ENCODE measurements at places on chromosomes 1 and 21. TPM values are rescaled to one million over a fixed set of nuclear protein-coding genes. Genes with fewer than 3 reads are reported as not detected.

ANKRD13C gene
- 18.1 TPM for total RNA-seq

LORICRIN gene
- not detected for total RNA-seq

SH2D2A gene
- 0.46 TPM for total RNA-seq

RCSD1 gene
- 25.2 TPM for total RNA-seq

LRRC38 gene
- 26.8 TPM for total RNA-seq

PODN gene
- total RNA-seq = 7.5 TPM

GBP7 gene
- not detected for total RNA-seq

BMP8A gene
- not detected for total RNA-seq

FAM110D gene
- 1.2 TPM for total RNA-seq

LAPTM5 gene
- total RNA-seq = 8.2 TPM

PRDM16 gene
- 0.20 TPM for total RNA-seq

ARHGAP30 gene
- total RNA-seq = 3.3 TPM

GRCh38 chr1:229088711-229089110 is 182.2 kb upstream of the RAB4A start:
- DNase-seq = no peak

DNA sequence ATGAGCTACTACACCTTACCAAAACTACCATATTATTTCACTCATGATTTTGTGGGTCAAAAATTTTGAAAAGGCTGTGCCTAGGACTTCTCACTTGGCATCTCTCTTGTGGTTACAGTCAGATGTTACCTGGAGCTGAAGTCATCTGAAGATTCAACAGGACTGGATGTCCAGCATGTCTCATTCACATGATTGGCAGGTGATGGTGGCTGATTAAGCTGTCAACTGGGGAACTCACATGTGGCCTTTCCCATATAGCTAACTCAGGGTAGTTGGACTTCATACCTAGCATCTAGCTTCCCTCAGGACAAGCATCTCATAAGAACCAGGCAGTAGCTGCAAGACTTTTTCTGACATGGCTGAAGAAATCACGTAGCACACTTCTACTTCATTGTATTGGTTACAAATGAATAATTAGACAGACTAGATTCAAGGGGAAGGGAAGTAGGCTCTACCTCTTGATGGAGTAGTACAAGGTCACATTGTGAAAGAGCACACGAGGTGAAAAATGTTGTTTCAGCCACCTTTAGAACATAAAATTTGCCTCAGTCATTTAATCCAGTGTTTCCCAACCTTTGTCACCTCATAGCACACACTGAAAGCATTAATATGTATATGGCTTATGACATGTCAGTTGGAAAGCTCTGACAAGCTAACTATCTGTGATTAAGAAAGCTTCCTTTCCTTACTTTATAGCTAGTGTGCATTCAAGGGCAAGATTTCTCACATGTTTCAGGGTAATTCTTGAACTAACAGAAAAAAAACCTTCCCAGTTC is 68.0 kb upstream of the PTGFRN start:
- no peak for DNase-seq

DNA sequence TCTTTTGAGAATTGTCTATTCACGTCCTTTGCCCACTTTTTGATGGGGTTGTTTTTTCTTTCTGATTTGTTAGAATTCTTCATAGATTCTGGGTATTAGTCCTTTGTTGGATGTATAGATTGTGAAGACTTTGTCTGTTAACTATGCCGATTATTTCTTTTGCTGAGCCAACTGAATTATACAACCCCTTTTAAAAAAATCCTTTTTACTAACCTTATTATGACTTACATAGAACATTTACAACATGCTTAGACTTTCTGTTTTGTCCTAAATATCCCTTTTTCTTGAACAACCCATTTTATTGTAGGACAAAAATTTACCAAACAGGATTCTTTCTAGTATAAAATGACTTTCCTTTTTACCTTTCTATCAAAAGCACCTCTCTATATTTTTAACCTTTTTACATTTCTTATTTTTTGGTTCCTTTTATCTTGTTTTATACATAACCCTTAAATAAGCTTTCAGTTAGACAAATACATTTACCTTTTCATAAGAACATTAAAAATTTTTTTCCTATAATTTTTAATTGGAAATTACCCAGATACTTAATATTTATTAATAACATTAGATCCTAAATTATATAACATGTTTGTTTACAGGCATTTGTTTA is 70.4 kb upstream of the TTLL7 start:
- no peak for DNase-seq

GRCh38 chr1:20507248-20507563 is 745 bp downstream of the MUL1 start:
- no peak for DNase-seq

- no peak for DNase-seq
Measured at GRCh38 chr21:35561116-35561515, 499.2 kb downstream of the SETD4 start.

DNA sequence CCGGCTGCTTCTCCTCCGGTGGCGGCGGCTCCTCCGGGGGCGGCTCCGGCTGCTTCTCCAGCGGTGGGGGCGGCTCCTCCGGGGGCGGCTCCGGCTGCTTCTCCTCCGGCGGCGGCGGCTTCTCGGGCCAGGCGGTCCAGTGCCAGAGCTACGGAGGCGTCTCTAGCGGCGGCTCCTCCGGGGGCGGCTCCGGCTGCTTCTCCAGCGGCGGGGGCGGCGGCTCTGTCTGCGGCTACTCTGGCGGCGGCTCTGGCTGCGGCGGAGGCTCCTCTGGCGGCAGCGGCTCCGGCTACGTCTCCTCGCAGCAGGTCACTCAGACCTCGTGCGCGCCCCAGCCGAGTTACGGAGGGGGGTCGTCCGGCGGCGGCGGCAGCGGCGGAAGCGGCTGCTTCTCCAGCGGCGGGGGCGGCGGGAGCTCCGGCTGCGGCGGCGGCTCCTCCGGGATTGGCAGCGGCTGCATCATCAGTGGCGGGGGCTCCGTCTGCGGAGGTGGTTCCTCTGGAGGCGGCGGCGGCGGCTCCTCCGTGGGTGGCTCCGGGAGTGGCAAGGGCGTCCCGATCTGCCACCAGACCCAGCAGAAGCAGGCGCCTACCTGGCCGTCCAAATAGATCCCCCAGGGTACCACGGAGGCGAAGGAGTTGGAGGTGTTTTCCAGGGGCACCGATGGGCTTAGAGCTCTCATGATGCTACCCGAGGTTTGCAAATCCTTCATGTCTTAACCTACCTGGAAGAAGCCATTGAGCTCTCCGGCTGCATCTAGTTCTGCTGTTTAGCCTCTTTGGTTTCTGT is 2.0 kb downstream of the LORICRIN start:
- peak; percentile 35 for DNase-seq

DNA sequence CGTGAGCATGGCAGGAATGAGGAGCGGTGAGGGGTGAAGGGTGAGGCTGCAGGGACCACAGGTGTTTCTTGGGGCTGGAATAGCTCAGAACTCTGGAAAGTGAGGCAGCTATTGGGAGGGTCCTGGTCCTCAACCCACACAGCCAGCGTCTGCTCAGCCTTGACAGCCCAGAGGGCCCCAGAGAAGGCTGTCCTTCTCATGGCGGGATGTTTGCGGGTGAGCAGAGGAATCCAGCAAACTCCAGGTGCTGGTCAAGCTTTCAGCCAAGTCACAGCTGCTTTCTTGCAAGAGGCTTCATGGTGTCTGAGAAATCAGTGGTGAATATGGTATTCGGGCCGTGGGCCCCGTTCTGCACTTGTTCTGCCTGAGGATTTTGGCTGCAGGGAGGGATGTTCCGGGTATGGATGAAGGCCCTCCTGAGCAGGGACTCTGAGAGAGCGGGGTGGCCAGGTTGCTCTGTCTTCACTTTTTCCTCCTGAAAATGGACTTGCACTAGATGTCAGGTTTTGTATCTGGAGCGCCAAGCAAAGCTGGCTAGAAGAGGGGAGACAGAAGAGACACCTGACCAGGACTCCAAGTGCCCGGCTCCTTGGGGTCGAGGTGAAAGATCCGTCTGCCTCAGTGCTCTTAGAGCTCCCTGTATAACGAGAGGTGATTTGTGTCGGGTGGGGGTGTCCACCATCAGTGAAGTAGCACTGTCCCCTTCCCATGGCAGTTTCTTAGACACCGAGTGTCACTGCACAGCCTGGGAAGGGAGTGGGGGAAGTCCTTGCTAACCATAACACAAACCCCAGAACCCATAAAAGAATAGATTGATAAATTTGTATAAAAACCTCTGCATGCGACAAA is 139.9 kb downstream of the PEX14 start:
- DNase-seq = no peak

GRCh38 chr1:97350662-97351061 is 570.2 kb downstream of the DPYD start:
- no peak for DNase-seq

- DNase-seq = no peak
Measured at GRCh38 chr1:2985067-2985561, 36.2 kb upstream of the ACTRT2 start.

DNA sequence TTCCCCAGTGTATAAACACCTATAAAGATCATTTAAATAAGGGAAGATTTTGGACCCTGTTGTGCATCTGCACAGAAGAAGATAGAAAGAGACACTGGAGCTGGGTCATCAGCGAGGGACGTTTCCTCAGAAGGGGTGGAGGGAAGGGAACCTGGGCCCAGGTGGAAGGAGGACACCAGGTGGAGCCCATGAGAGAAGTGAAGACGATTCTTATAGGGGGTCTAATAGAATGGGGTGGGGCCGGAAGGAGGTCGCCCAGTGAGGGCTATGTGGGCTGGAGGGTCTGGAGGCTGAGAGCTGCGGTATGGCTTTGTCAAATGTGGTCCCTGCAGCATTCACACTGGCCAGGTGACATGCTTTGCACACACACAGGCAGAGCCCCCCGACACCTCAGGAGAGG is 13.7 kb downstream of the KIRREL1 start:
- DNase-seq = no peak

GRCh38 chr1:41862384-41863221 is 56.1 kb downstream of the HIVEP3 start:
- no peak for DNase-seq

DNA sequence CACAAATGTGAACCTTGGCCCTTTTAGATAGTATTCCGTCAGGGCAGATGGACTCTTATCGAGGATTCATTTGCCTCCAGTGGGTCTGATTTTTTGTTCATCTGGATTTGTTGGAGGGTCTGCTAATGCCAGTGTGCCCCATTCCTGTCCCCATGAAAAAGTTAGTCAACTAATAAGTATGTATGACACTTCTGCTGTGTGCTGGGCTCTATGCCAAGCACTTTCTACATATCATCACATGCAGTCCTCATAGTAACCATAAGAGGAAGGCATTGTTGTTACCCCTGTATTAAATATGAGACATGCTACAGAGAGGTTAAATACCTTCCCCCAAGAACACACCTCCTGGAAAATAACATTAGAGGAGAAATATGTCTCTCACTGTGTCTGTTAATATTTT is 46.6 kb upstream of the MAB21L3 start:
- DNase-seq = no peak

DNA sequence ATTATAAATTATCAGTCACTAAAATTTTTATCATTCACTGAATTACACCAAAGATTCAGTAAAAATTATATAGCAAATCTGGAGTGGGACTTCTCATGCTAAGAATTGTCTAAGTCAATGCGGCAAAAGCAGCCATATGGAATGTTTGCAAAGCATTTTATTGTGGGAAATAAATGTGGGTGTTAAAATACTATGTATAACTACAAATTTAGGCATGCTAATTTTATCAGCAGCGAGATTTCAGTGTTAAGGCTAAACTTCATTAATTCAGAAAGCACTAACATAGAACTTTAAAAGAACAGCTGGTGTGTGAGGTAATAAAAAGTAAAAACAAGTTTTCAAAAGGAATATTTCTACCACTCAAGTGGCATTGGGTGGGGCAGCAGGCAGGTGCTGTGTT is 21.4 kb downstream of the COLGALT2 start:
- DNase-seq = no peak

- DNase-seq = no peak
Measured at GRCh38 chr1:113734357-113735055, 24.8 kb downstream of the PHTF1 start.

DNA sequence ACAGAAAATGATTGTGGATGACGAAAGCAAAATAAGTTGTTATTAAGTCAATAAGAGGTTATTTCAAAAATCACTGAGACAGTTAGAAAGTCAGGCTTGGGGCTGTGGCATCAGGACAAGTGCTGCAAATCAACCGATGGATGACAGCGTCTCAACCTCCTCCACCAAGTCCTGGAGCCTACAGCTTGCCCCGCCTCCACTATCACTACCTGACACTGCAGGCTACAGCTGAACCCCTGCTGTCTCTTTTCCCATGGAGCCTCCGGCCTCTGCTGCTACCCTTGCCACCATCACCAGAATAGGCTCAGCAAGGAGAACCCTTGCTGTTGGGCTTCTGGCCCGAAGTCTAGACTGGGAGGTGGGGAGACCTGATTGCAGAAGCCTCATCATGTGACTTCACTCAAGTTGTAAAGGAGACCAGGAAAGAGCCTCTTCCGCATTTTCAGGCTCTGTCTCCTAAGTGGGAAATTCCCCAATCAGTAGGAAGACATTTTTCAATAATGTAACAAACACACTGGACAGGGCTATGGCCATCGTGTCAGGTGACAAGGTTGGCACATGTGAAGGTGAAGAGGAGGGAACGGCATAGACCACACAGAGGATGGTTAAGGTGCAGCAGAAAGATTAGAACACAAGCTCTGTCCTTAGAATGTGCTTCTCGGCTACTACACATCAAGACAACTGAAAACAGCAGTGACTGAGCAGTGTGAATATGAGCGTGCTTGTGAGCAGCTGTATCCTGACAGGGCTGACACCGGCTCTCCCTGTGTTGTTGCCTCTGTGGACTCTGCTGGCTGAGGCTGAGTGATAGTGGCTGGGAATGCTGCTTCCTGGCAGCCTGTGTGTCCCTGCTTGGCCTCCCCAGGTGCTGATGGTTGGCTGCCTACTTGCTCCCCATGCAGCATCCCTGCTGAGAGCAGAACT is 660.7 kb downstream of the PTPRU start:
- no peak for DNase-seq

DNA sequence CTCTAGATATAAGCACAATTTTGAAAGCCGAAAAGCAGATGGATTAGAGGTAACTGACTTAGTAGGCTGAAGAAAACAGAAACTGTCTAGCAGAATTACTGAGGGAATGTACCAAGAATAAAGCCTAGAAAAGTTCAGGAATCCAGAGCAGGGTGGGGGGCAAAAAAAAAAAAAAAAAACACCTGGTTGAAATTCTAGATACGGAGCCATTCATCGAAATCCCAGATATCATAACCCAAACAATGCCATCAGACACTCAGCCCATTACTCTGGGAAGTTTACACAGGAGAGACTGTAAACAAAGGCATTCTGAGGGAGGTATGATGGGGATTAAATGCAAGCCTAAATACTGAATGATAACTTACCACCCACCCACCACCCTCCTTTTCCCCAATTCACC is 45.6 kb downstream of the ENAH start:
- no peak for DNase-seq

DNA sequence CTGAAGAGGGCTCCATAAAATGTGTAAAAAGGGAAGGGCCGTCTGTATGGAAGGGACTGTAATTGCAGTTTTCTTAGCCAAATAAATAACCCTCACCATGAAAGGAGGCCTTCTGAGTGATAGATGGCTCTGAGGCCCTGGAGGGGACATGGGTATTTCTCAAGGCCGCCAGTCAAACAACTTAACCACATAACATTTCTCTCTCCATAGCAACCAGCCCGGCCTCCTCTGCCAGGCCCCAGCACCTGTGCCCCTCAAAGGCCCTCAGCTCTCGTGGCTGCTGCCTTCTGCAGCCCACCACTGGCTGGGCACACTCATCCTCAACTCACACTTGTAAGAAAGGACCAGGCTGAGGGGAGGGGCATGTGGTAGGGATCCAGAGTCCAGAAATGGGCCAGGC is 57.0 kb upstream of the GJB5 start:
- DNase-seq = no peak

- DNase-seq = no peak
Measured at GRCh38 chr1:216173376-216173995, 249.8 kb downstream of the USH2A start.

GRCh38 chr1:2086446-2087078 is 36.4 kb downstream of the PRKCZ start:
- DNase-seq = no peak
